ENCODE measurements at places on chromosomes 5 and 9. TPM values are rescaled to one million over a fixed set of nuclear protein-coding genes. Genes with fewer than 3 reads are reported as not detected.
A peak's percentile ranks its signal among the peaks of the same experiment; 100 is the strongest.

DNA sequence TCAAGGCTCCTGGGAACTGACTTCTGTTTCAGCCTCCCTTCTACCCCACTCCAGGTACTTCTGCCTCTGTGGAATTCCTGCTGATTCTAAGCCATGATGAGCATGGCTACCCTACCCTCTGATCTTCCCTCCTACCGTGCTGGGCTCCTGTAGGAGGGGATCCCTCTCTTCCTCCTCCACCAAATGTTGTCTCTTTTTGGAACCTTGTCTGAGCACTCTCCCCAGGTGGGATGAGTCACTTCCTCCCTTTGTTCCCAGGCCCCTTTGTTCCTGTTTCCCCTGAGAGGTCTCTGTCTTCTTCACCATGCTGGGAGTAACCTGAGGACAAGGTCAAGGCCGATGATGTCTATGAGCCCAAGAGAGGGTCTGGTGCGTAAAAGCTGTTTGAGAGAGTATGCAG lies 213.2 kb downstream of the GABBR2 start:
- DNase-seq = no peak

The SCGB3A2 gene
- total RNA-seq = not detected

DNA sequence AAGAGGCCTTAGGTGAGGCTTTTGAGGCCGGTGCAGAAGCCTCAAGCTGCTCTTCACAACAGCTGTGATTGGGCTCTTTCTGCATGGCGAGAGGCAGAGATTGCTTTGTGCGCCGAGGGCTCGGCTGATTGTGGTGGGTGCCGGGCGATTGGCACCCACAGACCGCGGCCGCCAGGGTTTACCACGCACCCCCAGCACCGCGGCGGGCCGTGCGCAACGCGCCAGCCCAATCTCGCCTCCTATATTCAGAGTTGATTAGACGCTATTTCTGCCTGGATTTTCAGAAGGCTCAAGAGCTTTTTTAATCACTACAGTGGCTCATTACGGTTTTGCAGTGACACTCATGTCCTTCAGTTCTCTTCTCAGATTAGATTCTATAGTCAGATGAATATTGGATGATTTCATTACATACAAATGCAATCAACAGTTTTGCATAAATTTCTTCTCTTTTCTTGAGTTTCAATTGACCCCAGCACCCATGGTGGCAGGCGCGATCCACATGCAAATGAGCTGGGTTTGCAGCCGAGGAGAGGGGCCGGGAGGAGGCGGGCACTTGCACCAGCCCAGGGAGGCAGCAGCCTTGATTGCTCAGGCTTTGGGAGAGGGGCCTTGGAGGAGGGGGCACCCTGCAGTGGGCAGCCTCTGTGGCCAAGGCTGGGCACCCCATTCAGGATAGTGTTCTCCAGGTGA lies 33.8 kb upstream of the PTGS1 start:
- peak; percentile 30 for DNase-seq

- DNase-seq = no peak
These were observed 47.9 kb upstream of the FKTN start for GRCh38 chr9:105510024-105510423.

The TYRP1 gene
- total RNA-seq = 2.5 TPM

DNA sequence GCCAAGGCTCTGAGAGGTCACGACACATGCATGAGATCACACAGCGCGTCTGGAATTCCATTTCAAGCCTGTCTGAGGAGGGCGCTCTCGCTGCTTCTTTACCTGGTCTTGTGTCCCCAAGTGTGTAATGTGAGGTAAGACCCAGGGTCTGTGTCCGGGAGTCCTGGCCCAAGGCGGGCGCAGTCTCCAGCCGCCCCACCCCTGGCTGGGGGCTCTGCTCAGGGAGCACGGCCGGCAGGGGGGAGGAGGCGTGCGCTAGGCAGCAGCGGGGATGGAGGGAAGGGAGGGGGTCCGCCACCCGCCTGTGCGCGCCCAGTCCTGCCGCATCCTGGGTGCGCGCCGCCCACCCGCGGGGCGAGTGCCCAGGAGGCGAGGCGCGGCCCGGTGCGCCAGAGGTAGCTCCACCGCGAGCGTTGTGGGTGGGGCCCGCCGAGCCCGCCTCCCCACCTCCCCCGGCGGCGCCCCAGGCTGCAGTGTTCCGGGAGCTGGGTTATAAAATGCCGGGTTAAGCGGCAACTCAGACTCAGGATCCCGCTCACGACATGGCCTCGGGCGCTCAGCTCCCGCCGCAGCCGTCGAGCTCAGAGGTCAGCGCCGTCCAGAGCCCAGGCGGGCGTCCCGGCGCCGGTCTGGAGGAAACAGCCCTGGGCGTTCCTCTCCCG lies at the start of gene CCNI2:
CCNI2 (plus strand) TSS at position 473 of the 662 bp plus-strand sequence; CDS start at position 543, 70 bp downstream.
- DNase-seq = peak; percentile 84

DNA sequence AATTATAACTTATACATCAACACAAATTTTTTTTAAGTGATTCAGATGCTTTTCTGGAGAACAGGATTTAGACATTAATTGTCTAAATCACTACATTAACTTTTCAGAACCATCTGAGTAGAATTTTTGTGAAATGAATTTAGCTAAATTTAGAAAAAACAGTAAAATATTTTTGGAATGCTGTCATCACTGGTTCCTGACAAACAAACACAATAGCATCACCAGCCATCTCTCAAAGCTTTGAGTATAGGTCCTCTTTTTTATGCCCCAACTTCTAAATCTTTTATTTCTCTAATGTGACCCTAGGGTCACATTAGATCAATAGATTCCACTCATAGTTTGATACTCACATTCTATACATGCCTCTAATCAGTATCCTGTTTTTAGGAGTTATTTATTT lies 104.6 kb downstream of the PRR16 start:
- no peak for DNase-seq

- DNase-seq = peak; percentile 46
These were observed 18.5 kb downstream of the TPPP start for GRCh38 chr5:674630-675011.

GRCh38 chr5:128097781-128098180 lies 14.2 kb downstream of the SLC12A2 start:
- no peak for DNase-seq

DNA sequence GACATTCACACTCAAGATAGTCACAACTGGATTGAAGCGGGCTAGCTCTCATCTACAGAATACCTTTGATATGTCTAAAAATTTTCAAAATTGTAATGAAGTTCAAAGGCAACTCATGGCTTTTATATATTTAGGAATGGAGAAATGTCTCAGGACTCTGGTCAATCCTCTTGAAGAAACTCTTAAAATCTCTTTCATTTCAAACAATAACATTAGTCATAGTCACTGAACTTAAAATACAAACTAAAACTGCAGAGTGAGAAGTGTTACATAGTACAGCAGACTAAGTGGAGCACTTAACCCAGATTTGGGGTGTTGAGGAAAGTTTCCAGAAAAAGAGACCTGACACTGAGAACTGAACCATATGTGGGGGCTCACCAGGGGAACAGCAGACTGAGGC lies 20.7 kb downstream of the FANCC start:
- DNase-seq = no peak

DNA sequence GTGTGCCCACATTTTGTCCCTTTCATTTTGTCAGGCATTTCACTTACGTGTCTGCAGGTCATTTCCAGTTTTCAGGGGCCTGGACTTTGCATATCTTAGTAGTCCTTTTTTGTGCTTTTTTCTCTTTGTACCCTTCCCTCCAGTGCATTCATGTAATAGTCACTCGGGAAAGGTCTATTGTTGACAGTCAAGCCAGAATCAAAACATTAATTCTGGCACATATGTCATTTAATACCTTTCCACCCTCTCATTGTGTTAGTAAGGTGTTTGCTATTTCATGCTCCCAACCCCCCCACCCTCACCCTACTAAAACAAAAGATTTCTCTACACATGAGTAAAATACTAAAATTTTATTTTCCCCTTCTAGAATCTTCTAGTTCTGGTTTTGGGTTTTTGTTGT lies 42.7 kb downstream of the UGCG start:
- DNase-seq = no peak

DNA sequence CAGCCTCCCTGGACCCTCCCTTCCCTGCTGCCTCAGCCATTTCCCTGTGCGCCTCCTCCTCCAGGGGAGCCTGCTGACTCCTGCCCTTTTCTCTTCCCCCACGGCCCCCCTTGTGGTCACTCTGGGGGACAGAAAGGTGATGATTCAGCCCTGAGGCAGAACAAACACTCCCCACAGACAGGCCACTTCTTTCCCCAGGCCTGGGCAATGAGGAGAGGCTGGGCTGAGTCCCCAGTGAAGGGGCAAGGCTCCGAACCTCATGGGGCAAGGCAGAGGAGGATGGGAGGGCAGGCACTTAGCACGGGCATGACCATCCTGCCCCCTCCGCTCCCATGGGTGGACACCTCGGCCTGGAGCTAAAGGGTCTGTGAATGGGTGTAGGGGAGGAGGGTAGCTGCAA lies 21.0 kb downstream of the CSF1R start:
- DNase-seq = no peak

GRCh38 chr9:134365791-134366222 lies 39.6 kb downstream of the RXRA start:
- DNase-seq = no peak

DNA sequence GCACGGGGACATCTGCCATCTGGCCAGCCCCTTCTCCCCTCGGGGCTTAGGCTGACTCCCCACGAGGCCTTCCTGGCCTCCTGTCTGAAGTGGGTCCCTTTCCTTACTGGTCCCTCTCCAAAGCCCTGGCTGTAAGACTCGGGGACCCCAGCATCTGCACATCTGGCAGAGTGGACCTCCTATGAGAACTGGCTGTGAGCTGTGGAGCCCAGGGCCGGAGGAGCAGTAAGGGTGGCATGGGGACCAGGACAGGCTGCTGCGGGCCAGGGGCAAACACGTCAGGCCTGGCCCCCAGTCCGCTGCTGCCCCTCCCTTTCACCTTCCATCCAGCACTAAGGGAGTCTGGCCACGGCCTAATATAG lies 33.8 kb downstream of the EXOC3 start:
- DNase-seq = no peak

The PRDM9 gene
- not detected for total RNA-seq

- no peak for DNase-seq
These were observed 48.2 kb downstream of the PDE8B start for GRCh38 chr5:77258652-77259051.

DNA sequence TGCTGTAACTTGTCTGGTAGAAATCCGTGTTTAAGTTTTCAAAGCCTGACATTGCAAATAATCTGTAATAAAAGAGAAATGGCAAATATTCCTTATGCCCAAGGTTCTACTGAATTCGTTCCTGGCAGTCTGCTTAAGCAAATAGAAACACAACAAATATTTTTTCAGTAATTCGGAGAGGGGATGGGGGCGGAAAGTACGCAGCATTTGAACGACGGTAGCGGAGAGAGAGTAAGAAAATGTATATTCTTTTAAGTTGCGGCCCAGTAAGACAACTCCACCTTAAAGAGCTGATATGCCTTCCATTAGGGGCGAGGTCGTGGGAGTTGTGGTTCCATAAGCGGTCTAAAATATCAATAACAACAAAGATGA lies 569 bp downstream of the YIPF5 start:
- no peak for DNase-seq

The CCDC187 gene
- not detected for total RNA-seq

- DNase-seq = no peak
These were observed 800.6 kb downstream of the KCTD16 start for GRCh38 chr5:144971108-144971850.

DNA sequence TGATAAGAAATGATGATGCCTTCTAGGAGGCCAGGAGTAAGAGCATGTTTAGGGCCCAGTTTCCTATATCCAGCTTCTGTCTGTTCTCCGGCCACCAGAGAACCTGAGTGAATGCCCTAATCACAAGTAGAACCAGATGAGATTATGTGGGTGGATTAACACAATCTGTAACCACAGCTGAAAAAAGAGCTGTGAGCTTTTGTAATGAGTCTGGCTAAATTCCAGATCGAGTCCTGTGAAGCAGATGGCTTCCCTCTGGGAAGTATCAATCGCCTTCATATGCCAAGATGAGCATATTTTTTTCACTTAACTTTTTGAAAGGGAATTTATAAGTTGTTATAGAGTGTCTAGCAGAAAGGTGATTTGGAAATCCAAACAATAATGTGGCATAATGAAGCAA lies 99.8 kb downstream of the NNT start:
- no peak for DNase-seq

The ACER2 gene
- 4.2 TPM for total RNA-seq

DNA sequence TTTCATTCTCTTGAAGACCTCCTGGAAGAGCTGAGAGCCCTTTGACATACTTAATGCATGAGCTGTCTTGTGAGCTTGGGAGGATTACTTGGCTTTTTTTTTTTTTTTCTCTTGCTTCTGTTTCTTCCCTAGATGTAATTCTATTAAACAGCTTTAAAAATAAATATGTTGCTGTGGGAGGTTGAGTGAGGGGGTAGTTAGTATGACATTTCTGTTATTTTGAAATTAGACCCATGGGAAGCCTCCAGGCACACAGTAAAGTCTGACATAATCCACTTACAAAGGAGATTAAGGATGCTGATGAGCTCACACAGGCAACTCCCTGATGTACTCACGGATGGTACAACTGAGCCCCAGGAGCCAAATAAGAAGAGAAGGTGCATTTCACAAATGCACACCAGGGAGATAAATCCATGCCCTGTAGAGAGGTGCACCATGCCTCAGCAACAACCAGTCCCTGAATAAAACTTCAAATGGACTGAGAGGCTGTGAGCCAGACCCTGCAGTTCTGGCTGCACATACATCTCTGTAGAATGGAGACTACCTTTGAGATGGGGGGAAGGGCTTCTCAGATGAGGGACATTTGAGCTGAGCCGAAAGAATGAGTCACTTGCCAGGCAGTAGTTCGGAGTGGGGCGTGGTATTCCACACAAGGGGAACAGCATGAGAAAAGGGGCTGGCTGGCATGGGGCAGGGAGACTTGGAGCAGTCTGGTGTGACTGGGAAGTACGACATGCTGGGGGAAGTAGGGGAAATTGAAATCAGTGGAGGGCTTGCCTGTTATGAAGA lies 68.7 kb downstream of the ACTL7B start:
- no peak for DNase-seq

The HTR1A gene
- total RNA-seq = not detected

DNA sequence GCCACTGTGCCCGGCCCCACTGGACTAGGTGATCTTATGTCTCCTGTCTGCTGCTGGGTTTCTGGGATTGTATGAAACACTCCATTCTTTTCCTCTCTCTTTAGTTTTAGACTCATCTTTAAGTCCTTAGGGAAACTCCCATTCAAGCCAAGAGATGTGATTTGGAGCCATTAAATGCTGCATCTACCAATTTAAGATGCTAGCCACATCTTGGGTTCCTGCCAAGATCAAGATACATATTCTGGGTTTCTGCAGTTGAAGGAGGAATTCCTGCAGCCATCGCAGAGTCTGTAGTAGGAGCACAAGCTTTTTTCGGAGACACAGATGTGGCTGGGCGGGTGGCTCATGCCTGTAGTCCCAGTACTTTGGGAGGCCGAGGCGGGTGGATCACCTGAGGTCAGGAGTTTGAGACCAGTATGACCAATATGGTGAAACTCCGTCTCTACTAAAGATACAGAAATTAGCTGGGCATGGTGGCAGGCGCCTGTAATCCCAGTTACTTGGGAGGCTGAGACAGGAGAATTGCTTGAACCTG lies 23.2 kb downstream of the STXBP1 start:
- DNase-seq = no peak

DNA sequence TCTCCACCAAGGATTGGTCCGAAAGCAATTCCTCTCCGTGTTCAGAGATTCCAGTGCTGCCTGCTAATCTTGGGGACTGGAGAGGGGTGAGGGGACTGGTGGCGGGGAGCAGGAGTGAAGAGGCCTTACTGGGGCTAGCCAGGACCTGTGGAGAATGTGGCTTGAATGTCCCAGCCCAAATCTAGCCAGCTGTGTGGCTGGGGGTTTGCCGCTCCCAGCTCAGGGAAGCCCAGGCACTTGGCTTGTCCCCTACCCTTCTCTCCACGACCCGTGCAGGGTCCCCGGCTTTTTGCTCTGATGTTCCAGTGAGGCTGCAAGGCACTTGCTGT lies 2.4 kb downstream of the N4BP3 start:
- DNase-seq = no peak

Measured in Peyer's patch (tissue), 4 donors.